Pancreas (tissue), 10 donors: ENCODE measurements at places on chromosomes 3 and 15. TPM values are rescaled to one million over a fixed set of nuclear protein-coding genes. Genes with fewer than 3 reads are reported as not detected.

DNA sequence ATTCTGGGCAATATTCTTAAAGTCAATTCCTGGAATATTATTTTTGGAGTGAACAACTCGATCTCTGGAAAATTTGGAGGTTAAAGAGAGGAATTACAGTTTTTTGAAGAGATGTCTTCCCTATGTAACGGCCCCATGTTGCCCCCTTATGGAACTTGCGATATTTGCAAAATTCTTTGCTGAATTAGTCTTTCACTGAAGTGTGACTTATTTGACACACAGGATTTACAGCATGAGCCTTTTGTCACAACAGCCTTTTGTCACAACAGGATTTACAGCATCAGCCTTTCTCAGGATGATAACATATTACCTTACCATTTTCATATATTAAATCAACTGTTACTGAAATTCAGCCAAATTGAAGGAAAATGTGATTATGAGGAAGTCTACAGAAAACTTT is 37.8 kb upstream of the SPTSSB start:
- DNase-seq, result no peak

GRCh38 chr3:124351430-124352148 is 359.7 kb upstream of the ROPN1 start:
- no peak for DNase-seq

GRCh38 chr3:9749296-9749644 is 482 bp upstream of the OGG1 start:
- DNase-seq, result no peak

- DNase-seq, result no peak
Observed at GRCh38 chr15:86917361-86917671, 837.6 kb downstream of the AGBL1 start.

DNA sequence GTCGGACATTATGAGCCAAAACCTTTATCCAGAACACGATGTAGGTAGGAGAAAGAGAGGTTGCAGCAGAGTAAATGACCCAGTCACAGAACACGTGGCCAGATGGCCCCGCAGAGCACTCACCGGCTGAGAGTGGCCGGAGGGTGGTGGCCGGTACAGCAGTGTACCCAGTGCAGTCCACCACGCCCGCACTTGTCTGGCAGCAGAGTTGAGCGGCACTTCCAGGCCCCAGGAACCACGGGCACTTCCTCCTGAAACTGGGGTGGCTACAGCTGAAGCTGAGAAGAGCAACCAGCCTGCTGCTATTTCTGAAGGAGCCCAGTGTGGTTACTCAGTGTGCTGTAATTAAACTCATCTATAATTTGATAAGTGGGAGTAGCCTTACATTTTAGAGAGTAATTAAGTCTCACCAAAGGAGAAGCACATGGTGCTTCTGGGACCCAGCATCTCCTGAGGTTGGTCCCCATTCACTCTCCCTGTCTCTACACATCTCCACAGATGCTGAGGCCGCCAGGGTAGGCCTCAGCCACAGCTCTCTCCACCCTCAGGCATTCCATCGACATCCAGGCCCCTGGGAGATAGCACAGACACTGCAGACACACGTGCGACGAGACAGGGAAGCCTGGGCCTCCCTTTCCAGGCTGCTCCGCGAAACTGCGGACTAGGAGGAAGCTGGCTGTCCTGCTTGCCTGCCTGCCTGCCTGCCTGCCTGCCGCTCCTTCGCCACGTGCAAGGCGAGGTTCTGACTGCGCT is 49.8 kb downstream of the BDH1 start:
- no peak for DNase-seq

- no peak for DNase-seq
Observed at GRCh38 chr3:25900161-25900560, 110.3 kb downstream of the OXSM start.

DNA sequence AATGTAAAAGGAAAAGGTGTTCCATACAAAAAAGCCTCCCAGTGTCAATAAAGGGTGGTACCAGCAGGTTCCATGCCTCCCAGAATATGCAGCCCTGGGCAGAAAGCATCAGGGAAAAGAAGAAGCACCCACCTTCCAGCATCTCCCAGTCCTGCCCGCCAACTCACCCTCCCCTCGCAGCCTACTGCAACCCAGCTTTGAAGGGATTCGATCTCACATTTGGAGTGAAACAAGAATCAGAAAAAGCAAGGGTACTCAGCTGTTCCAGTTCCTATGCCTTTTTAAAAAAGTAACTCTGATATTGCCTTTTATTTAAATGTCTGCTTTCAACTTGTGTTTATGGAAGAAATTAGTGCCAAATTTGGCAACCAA is 166.9 kb downstream of the ADAMTS17 start:
- no peak for DNase-seq

- DNase-seq, result no peak
Observed at GRCh38 chr3:12591997-12592715, 35.3 kb downstream of the MKRN2 start.

- peak; percentile 33 for DNase-seq
Observed at GRCh38 chr15:92637626-92638025, 17.9 kb downstream of the FAM174B start.

- no peak for DNase-seq
Observed at GRCh38 chr3:185069037-185070030, 83.5 kb downstream of the C3orf70 start.

- DNase-seq, result no peak
Observed at GRCh38 chr3:182617500-182617899, 175.8 kb upstream of the ATP11B start.

- no peak for DNase-seq
Observed at GRCh38 chr3:23711916-23712494, 93.8 kb upstream of the UBE2E1 start.

- no peak for DNase-seq
Observed at GRCh38 chr15:81895723-81896122, 150.1 kb downstream of the MEX3B start.

DNA sequence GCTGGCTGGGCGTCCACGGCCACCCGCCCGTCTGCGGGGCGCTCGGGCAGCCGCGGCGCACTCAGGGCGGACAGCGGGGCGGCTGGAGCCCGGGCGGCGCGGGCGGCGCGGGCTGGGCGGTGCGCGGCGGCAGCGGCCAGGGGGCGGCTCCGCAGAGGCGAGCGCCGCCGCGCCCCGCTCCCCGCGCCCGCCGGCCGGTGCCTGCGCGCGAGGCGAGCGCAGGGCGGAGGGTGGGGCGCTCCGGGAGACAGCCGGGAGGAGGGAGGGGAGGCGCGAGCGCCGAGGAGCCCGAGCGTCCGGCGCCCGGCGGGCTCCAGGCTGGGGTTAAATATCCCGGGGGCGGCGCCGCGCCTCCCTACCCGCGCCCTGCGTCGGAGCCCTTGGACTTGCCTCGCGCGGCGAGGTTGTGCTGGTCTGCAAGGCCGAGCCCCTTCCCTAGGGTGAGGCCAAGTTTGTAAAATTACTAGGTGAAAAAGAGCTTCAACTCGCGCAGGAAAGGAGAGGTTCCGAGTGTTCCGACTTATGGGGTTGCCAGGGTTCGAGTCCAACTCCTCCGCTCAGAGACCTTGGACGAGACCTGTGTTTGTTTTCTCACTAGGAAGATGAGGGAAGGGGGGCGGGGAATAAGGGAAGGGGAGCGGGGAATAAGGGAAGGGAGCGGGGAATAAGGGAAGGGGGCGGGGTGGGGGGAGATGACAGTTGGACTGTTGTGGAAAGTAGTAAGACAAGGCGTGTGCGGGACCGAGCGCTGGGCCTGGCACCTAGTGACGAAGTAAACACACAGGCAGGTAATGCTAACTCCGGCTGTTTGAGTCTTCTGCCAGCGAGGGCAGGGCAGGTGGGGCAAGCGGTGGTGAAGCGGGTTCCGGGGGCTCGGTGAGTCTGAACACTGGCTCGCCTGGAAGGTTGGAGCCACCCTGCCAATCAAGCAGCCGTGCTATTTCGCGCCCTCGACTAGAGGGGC is at the start of gene TNFAIP8L3:
TSS of gene TNFAIP8L3 (minus strand) at position 301 of the 964 bp plus-strand sequence. CDS start 311 bp downstream, outside the sequence.
- DNase-seq, result peak; percentile 54

GRCh38 chr3:115536171-115536570 is 87.1 kb upstream of the GAP43 start:
- no peak for DNase-seq

DNA sequence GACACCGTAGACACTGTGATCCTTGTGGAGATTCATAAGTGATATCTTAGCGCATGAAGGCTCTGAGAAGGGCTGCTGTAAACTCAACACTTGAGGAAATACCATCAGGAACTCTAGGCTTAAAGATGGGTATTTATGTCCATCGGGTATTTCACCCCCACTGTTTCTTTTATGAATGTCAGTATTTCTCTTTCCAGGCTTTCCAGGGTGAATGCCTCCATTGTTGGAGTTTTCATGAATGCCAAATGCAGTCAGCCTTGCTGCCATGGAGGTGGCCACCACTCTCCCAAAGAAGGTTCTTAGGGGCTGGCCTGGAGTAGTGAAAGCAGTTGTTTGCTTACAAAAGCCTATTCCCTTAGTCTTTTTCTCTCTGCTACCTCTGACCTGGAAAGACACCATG is 259.2 kb downstream of the SLCO3A1 start:
- no peak for DNase-seq

DNA sequence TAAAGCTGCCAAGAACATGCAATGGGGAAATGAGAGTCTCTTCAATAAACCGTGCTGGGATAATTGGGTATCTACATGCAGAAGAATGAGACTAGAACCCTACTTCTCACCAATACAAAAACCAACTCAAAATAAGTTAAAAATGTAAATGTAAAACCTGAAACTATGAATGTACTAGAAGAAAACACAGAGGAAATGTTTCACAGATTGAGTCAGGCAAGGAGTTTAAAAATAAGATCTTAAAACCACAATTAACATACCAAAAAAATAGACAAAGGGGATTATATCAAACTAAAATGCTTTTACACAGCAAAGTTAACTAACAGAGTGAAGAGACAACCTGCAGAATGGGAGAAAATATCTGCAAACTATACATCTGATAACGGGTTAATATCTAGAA is 90.4 kb downstream of the ISL2 start:
- DNase-seq, result no peak

GRCh38 chr3:181382656-181383055 is 329.1 kb upstream of the SOX2 start:
- DNase-seq, result no peak

- DNase-seq, result no peak
Observed at GRCh38 chr15:52109559-52110451, 2.8 kb downstream of the BCL2L10 start.

DNA sequence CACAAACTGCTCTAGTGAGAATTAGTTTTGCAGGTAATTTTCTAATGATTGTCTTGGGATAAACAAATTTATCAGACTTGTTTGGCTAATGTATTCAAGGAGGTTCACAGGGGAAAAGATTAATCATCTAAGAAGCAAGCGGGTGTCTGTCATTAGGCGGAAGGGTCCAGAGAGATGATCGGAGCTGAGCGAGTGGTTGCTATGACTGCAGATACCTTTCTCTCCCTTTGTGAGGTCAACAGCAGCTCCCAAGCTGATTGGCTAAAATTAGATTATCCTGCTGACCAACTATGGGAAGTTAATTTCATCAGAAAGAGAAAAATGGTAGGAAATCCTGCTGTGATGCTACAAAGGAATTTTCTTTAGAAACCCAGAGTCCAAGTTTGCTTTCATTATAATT is 276.0 kb downstream of the SOX2 start:
- DNase-seq, result no peak

DNA sequence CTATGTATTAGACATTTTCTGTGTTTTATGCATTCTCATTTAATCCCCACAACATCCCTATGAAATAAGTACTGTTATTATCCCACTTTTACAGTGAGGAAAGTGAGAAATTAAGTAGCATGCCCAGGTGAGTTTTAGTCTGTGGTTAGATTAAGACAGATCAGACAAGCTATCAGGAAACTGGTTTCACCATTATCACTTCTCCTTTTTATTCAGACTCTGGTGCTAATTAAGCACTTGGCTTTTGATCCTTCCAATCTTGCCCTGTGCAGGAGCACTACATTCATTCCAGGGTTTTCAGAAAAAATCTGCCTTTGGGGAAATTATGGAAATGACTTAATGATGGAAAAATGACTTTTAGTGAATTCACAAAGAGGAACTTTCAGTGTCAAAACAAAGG is 115.2 kb downstream of the TMEM108 start:
- DNase-seq, result no peak

- DNase-seq, result no peak
Observed at GRCh38 chr3:190680691-190681090, 166.8 kb downstream of the IL1RAP start.

- no peak for DNase-seq
Observed at GRCh38 chr3:12988728-12989454, 84.3 kb downstream of the IQSEC1 start.

DNA sequence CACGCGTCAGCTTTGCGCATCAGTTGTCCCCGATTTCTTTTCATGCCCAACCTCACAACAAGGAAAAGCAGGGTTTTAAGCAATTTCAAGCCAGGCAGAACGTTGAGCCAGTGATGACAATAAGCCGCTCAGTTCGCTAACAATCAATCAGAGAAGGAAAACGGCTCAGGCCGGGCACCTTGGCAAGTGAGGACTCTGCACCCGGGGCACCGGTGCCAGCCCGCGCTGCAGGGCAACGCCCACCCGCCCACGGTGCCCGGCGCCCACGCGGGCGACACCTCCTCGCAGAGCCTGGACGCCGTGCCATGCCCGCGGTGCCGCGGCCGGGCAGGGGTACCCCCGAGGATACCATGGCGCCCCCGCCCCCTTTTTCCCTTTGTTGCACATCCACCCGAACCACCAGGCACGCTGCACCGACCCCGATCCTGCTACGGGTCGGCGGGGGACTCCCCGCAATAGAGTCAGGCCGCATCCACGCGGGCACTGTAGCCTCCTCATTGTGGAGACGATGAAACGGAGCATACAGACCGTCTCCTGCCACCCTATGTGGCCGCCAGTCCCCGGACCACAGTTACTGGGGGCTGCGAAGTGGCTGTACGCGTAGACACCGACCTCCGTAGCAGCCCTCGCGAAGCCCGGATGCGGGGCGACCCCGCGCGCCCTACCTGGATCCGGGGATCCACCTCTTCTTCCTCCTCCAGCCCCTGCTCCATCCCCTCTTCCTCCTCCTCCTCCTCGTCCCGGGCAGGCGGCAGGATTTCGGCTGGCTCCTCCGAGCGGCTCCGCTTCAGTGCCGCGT is 581 bp downstream of the SH3BP5 start:
- DNase-seq, result no peak

The HCN4 gene
- total RNA-seq, result 1.1 TPM

The CFAP100 gene
- total RNA-seq, result not detected

The WNT5A gene
- 6.6 TPM for total RNA-seq

The TRIM42 gene
- not detected for total RNA-seq

The KBTBD13 gene
- not detected for total RNA-seq

The CISH gene
- total RNA-seq, result 7.8 TPM

The AGBL1 gene
- not detected for total RNA-seq

The SNURF gene
- 7.1 TPM for total RNA-seq

The TEX55 gene
- not detected for total RNA-seq

The PLD1 gene
- 40.1 TPM for total RNA-seq

The SLC6A1 gene
- 0.34 TPM for total RNA-seq

The BSN gene
- 0.56 TPM for total RNA-seq

The RASGRF1 gene
- total RNA-seq, result 2.3 TPM

The TERC gene
- 2.6 TPM for total RNA-seq

The GTF2A2 gene
- total RNA-seq, result 39.1 TPM

The CEP152 gene
- 4.7 TPM for total RNA-seq

The GRAMD1C gene
- total RNA-seq, result 9.3 TPM

The EPB42 gene
- not detected for total RNA-seq

The DNAH12 gene
- total RNA-seq, result 0.79 TPM

The POPDC2 gene
- 0.87 TPM for total RNA-seq

The LNP1 gene
- total RNA-seq, result 1.2 TPM
